Stimulated activated CD8-positive, alpha-beta memory T cell treated with anti-CD3 and anti-CD28 coated beads, Interleukin-7, amount 100 ng/mL, for 1 hour (primary cell): ENCODE measurements at places on chromosomes 4 and X.

DNA sequence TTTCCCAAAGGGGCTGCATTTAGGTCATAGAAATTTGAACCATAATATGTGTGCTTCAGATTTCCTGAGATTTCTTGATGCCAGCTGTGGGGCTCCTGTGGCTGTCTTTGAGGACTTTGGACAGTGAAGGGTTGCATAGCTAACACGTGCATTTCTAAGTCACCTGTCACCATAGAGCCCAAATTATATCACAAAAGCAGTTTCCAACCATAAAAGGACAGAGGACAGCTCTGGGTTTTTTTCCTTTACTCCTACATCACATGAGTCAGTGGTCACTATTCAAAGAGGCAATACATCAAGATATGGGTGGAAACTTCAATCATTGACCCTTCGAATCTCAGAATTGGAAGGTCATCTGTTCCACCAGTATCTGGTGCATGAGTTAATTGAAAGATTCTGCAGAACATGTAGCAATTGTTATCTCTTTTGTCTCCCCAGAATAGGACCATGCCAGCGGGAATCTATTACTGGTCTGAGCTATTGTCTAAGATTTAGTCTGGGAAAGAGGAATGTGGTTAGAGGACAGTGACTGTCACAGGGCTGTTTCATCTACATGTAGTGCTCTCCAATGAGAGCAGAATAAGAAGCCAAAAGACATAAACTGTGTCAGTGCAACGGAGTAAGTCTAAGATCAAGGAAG is 133.5 kb downstream of the AASDH start:
- no peak for DNase-seq

GRCh38 chrX:3066555-3066954 is 25.3 kb downstream of the ARSF start:
- no peak for DNase-seq

DNA sequence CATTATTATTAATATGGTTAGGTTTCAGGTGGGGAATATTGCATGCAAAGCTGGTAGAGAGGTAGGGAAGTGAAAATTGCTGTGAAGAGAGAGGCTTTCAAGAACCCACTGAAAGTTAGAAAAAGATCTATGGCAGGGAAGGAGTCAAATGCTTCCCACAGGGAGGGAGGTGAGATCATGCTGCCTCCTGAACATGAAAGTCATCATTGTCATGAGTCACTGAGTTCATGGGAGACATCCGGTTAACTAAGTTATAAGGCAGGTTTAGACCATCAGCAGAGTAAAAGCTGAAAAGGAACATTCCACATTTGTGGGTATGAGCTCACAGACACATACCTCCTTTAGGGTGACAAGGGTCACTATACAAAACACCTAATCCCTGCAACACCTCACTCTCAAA is 16.2 kb downstream of the GATB start:
- DNase-seq = no peak

DNA sequence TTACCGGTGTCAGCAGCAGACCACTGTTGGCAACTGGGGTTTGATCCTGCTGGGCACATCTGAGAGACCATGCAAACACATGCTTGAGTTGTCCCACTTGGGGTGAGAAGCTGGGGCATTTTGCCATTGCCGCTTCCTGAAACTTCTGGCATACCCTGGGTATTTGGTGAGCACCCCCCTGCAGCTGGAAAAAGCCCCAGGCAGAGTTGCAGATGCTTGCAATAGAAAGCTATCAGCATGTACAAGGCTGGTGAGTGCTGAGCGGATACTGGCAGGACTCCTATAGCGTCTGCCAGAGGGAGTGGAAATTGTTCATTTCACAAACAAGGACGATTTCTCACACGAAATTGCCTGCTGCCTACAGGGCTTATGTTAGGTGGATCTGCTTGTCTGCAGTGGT is 32.3 kb downstream of the SUPT20HL1 start:
- no peak for DNase-seq

- DNase-seq = no peak
These were observed 34.0 kb upstream of the GRPEL1 start for GRCh38 chr4:7101692-7102515.

DNA sequence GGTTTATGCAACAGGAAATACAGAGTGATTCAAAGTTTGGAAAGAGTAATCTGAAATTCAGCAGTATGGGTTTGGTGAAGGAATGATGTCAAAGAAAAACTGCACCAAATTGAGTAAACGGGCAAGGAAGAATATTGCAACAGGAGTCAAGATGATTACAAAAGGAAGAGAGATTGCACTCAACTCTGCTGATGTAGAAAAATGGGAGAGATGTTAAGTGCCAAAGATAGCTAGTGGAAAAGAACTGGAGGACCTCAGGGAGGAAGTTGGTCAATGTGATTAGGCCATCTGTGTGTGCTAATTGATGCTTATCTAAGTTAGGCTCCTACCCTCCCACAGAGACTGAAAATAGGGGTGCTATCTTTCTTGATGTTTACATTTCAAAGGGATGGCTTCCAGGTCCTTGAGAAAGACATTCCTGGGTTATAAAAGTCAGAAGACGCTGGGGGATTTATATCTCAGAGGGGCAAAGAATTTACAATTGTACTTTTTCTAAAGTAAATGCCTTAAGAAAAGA is 167.4 kb upstream of the FAM47A start:
- no peak for DNase-seq

GRCh38 chr4:119627267-119628255 is 1.0 kb downstream of the PDE5A start:
- DNase-seq = no peak

- DNase-seq = no peak
These were observed 103.9 kb downstream of the SYTL5 start for GRCh38 chrX:38110231-38110630.

GRCh38 chr4:76589872-76590797 is 155.1 kb downstream of the SHROOM3 start:
- DNase-seq = no peak

- no peak for DNase-seq
These were observed 55.7 kb downstream of the CPZ start for GRCh38 chr4:8648296-8648695.

DNA sequence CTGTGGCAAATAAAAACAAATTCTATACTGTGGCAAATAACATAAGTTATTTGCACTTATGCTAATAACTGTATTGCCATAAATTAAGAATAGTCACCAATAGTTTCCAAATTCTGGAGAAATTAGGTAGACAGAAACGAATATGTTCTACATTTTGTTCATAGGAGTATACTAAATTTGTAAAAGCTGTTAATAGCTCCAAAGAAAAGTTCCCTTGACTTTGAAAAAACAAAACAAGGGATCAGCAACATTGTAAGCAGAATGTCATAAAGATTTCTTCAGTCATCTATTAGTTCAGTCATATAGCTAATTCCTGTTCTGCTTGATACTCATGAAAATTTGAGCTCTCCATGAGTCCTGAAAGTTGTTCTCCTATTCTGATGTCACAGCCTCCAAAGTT is 1472.8 kb downstream of the C4orf33 start:
- DNase-seq = no peak

DNA sequence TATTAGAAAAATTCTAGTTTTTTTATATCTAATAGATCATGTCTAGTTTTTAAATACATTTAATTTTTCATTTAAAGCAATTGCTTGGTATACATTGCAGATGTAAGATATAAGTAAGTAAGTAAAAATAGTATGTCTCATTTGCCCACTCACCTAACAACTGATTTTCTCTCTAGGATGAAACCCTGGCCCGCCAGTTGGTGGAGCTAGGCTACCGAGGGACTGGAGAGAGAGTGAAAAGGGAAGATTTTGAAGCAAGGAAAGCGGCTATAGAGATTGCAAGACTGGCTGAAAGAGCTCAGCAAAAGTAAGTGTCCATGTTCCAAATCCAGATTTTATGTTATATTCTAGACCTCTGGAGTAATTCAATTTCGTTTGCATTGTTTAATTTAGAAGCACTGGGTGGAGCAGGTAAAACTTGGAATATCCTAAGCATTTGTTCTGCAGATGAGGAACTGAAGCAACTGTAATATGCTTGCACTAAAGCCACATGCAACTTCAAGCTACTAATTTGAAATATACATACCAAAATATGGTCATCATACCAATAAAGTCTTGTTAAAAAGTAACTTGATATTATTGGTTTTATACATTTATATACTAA is 27.1 kb downstream of the CFAP299 start:
- peak; percentile 19 for DNase-seq

GRCh38 chr4:43113196-43113595 is 220.7 kb downstream of the GRXCR1 start:
- no peak for DNase-seq

DNA sequence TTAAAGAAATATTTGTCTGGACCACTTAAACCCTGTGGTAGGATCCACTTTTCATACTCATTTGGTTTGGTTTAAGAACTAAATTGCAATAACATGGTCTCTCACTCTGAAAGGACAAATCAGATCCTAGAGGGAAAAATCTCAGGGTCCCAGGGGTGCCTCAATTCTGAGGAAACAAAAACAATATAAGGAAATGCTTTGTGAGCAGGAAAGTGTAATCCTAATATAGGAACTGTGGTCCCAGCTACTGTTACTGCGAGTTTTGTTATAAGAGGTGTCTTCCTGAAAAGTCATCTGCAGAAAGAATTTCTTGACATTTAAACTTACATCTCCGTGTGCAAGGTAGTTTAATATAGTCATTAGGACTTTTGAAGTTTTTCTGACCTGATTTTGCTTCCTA is 420.1 kb upstream of the LCORL start:
- no peak for DNase-seq

GRCh38 chr4:54006755-54007154 is 57.6 kb downstream of the CHIC2 start:
- DNase-seq = no peak

DNA sequence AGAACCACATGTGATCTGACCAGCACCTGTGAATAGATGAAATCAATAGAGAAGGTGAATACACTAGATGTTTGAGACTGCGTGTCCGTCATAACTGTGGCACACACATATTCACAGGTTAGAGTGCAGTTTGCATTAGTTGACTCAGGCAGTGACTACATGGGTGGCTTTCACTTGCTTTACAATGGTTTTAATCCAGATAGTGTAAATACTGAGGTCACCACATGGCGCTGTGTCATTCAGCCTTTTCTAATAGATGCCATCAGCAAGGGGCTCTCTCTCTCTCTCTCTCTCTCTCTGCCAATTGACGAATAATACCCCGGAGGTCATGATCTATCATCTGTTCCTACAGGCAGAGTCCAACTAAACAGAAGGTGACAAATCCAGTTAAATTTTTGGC is 30.7 kb upstream of the FGF13 start:
- no peak for DNase-seq

- DNase-seq = no peak
These were observed 18.4 kb downstream of the GUCY1A1 start for GRCh38 chr4:155684892-155685541.

- no peak for DNase-seq
These were observed 17.6 kb upstream of the CXCL5 start for GRCh38 chr4:74016068-74016467.

DNA sequence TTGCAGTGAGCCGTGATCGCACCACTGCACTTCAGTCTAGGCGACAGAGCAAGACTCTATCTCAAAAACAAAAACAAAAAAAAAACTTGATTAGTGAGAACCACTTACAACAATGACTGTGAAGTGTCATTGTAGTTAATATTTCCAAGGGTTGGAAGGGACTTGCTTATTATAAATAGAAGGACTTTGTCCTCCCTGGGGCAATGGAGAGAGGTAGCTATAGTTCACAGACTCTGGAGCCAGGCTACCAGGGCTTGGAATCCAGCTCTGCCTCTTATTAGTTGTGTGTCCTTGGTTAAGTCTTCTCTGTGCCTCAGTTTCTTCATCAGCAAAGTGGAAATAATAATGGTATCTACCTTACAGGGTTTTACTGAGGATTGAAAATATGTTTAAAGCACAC is 51.6 kb downstream of the TMEM150C start:
- DNase-seq = no peak

- no peak for DNase-seq
These were observed 30.6 kb downstream of the GUCY1B1 start for GRCh38 chr4:155789391-155789790.
